ENCODE measurements at places on chromosomes 13 and 19.
A peak's percentile ranks its signal among the peaks of the same experiment; 100 is the strongest.

GRCh38 chr19:47863514-47863936, 4.5 kb downstream of the TPRX2 start:
- DNase-seq: peak; percentile 85

DNA sequence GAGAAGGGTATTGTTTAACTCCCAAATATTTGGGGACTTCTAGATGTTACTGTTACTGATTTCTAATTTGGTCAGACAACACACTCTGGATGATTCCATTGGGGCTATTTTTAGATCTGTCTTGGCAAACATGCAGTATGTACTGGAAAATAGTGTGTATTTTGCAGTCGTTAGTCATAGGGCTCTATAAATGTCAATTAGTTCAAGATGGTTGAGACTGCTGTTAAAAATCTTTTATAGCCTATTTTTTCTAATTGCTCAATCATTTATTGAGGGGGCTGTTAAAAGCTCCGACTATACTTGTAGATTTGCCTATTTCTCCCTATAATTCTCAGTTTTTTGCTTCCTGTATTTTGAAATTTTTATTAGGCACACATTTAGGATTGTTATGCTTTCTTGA, 31.4 kb downstream of the PPP5C start:
- DNase-seq: no peak

DNA sequence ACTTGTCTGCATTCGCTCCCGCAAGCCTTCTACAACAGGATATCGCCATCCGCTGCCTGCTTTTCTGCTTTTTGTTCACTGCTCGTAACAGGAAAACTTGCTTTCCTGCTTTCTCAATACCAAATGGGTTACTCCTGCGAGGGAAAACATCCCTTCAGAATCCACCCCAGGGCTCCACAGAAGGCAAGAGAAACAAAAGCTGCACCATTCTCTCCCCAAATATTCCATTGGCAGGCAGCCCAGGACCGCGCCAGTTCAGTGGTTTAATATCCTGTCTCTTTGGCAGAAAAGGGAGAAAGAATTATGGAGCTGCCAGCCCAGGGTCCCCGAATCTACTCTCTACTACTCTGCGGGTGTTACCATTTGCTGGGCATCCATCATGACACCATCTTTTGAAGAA, 84.7 kb upstream of the DOCK9 start:
- DNase-seq: no peak

DNA sequence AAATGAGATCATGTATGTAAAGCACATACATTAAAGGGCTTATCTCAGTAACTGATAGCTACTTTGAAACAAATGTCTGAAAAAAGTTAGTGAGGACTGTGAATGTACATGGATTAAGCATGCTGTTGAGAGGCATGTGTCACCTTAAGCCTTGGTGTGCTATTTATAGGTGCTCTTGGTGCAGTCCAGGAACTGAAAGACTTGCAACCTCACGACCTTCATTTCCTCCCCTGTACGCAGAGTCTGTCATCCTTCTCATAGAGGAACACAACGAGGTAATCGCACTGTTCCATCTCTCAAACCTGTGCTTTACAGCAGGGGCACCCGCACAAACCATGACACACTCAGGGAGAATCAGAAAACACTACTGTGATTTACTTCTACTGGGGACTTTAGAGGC, 65.6 kb downstream of the UFM1 start:
- DNase-seq: peak; percentile 55

GRCh38 chr13:29958476-29958875, 108.1 kb upstream of the UBL3 start:
- no peak for DNase-seq

DNA sequence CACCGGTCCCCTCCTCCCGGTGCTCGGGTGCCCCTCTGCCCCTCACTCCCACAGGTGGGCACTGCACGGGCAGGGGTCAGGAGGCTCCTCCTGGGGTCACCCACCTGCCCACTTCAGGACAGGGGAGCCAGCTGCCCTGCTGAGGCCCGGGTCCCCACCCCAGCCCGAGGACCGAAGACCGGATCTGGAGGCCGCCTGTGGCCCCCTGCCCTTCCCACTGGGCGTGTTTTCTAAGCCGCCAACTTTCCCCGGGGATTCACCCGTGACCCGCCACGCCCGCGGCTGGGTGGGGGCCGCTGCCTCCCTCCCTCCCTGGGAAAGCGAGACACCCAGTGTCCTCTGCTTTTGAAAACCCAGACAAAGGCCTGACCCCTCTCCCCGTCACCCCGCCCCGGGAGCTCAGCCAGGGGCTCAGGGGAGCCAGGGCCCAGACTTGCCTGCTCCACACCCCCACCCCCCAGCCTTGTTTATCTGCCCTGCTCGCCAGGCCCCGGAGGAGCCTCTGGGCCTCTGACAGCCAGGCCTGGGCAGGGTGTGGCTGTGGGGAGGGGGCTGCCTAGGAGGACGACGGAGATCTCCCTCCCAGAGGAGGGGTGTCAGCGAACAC, 1.3 kb downstream of the PALM start:
- DNase-seq: no peak

DNA sequence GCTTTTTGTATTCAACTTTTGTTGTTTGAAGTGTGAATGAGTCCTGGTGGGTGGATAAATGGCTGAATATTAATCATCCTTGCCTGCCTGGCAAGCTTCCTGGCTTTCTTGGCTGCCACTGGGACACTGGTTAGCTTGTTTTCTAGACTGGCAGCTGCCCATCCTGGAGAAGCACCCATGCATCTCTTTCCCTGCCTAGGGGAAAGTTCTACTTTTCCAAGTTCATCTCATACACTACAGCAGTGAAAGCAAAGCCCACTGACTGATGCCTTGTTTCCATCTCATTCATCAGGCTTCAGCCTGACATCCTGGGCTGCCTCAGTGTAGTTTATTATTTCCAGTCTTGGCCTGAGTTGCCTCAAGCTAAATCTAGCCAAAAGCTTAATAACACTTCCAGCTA, 244.8 kb downstream of the PCDH20 start:
- no peak for DNase-seq

- DNase-seq: no peak
Observed at GRCh38 chr19:2533686-2534422, 57.9 kb downstream of the GADD45B start.

GRCh38 chr19:50607874-50608785, 31.6 kb downstream of the SYT3 start:
- peak; percentile 96 for DNase-seq

GRCh38 chr19:12665281-12665573, 1.3 kb downstream of the MAN2B1 start:
- peak; percentile 95 for DNase-seq

- no peak for DNase-seq
Observed at GRCh38 chr13:54241719-54242118, 1213.1 kb downstream of the OLFM4 start.

GRCh38 chr13:80237646-80238045, 103.3 kb downstream of the SPRY2 start:
- no peak for DNase-seq

GRCh38 chr13:58266271-58266670, 634.7 kb downstream of the PCDH17 start:
- DNase-seq: no peak

- DNase-seq: no peak
Observed at GRCh38 chr19:46953955-46954501, 65.6 kb upstream of the NPAS1 start.

DNA sequence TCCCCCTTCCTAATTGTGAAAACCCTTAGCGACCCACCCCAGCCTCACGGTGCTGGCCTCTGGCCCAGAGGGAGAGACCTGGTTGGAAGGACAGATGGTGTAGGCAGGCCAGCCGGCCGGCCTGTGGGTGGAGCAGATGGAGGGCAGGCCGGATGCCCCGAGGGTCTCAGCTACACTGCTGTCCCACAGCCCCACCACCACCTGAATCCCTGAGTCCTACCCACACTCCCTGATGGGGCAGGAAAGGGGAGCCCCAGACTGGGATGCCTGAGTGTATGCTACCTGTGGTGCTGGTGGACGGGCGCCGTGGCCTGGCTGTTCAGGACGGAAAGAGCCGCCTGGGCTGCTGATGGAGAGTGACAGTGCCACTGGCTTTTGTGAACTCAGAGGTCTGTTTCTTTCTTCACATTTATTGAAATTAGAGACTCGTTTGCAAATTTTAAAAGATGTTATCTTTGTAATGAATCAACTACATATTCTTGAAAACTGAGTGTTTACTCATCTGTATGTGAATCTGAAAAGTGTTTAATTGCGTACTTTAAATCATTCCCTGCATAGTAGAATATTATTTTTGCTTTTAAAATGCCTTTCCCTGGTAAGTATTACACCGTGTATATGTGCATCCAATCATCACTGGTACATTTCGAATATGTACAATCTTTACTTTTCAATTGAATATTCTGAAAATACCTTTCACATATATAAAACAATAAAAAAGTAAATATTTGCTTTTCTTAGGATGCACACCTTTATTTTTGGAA, 35.7 kb downstream of the TFDP1 start:
- no peak for DNase-seq

DNA sequence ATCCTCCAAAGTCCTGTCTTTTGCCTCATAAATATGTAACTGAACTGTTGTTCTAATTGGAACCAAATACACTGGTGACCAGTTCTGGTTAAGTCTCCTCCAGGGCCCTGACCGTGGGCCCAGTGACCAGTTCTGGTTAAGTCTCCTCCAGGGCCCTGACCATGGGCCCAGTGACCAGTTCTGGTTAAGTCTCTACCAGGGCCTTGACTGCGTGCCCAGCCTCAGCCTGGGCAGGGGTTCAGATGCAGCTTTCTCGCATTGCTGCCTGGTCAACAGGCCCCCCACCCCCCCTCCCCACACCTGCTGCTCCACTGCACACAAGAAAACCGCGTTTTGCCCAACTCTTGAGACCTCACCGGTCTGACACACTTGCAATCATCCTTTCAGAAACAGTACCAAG, 3.8 kb upstream of the GRTP1 start:
- no peak for DNase-seq

DNA sequence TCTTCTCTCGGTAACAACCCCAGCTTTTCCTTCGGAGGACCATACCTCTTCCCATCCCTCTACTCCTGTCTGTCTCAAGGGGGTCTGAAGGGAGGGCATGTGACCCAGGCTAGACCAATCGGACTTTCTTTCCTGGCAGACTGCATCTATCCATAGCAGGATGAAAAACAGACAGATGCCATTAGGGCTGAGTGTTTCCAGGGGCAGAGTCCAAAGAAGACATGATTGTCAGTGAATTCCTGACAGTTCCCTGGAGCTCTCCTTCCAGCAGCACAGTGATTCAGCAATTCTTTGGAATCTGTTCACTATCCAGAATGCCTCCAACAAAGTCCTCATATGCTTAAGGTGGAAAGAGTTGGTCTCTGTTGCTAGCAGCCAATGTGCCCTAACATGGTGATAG, 189.8 kb downstream of the KCTD12 start:
- DNase-seq: no peak

DNA sequence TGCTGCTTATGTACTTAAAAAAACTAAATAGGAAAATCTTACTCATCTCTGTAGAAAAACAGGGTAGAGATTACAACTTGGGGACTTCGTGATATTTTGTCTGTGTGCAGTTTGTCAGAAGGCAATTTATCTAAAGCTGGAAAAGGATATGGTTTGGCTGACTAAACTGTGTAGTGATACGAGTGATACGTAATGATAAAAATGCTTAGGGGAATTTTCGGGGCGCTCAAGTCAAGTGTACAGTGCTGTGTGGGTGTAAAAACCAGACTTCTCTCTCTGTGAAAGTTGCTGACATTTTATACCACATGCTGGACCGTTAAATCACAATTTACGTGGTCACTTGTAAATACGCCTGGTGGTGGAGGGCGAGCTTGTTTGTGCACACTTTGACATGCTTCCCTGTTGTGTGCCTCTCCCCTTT, 221.7 kb downstream of the KCNRG start:
- DNase-seq: no peak

- DNase-seq: no peak
Observed at GRCh38 chr19:20926796-20927195, 3.7 kb downstream of the ZNF85 start.

DNA sequence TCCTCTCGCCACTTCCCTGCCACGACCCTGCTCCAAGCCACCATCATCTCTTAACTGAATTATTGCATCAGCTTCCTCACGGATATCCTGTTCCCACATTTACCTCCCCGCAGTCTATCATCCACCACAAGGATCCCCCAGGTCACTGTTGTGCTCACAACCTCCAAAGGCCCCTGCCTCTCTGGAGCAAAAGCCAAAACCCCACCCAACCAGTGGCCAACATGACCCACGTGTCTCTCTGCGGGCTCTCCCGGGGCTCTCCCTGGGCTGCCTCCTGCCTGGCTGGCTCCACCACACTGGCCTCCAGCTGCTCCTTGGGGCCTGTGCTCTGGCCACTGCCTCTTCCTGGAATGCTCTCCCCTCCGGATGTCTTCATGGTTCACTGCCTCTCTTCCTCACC, 809.3 kb downstream of the UQCRFS1 start:
- no peak for DNase-seq

- DNase-seq: no peak
Observed at GRCh38 chr13:70080012-70080411, 27.6 kb upstream of the ATXN8OS start.

DNA sequence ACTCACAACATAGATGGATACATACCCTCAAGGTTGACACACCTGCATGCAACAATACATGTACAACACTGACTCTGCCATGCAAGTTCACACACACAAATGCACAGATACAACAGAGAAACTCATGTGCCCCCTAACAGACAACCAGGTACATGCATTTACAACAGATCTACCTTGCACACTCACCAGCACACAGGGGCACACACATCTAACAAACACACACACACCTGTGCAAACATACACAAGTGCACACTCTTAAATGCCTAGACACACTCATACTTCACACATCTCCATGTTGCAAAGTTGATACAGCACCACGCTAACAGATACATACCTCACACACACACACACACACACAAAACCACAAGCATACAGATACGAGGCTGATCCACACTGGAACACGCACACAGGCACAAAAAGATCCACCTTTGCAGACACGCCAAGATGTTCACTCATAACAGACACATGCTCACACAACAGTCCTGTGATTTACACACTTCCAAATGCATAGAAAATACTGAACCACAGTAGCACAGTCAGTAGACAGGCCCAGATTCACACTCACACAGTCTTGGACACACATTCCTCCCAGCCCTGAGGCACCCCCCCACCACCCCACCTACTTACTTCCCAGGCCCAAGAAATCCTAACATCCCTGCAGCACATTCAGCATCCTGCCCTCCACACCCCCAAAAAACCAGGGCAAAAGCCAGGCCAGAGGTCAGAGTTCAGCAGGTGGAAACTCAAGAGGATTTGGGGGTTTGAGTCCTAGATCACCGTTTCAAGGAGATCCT, 1.4 kb downstream of the LRFN1 start:
- DNase-seq: no peak

- DNase-seq: no peak
Observed at GRCh38 chr13:97889803-97890202, 63.7 kb upstream of the IPO5 start.

- peak; percentile 44 for DNase-seq
Observed at GRCh38 chr13:29454931-29455481, 140.5 kb downstream of the SLC7A1 start.

DNA sequence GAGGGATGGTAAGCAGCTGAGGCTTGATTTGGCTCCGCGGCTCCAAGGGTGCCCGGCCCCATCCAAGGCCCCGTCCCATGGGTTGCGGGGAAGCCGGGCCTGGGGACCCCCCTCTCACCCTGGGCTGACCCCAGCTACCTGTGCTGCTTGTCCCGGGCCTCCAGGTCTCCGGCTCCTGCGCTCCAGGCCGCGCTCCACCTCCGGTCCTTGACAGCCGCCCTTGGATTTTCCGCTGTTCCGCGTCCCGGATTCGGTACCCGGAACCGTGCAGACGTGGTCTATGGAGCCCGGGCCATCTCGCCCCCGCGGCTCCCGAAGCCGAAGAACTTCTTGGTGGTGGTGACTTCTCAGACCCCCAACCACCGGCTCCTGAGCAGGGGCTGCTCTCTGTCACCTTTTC, 48.3 kb upstream of the C1QTNF9B start:
- DNase-seq: no peak

Measured in NAMALWA (cell line).